T-helper 2 cell (primary cell): ENCODE measurements at places on chromosomes 7 and 10.

DNA sequence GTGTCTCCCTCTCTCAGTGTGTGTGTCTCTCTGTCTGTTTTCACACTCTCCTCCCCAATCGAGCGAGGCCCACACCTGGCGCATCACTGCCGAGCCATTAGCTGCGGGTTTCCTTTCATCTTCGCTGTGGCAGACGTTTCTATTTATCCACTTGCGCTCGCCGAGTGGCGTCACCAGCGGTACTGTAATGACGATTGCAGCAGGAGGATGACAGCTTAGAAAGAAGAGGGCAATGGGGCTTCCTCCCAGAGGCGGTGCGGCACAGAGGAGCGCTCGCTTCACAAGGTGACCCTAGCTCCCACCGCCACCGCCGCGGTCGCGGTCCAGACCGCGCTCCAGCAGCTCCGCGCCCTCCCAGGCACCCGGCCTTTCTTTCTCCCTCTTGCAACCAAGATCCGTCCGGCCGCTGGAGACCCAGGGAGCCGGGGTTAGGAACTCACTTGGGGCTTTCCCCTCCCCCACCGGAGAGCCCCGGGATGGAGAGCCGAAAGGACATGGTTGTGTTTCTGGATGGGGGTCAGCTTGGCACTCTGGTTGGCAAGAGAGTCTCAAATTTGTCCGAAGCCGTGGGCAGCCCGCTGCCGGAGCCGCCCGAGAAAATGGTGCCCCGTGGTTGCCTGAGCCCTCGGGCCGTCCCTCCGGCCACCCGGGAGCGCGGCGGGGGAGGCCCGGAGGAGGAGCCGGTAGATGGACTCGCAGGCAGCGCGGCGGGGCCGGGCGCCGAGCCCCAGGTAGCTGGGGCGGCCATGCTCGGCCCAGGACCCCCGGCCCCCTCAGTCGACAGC is at the start of gene EVX1:
Gene EVX1 (plus strand): TSS at position 248 of the 785 bp plus-strand sequence. CDS start 229 bp downstream, at position 477.
- DNase-seq = peak; percentile 10

DNA sequence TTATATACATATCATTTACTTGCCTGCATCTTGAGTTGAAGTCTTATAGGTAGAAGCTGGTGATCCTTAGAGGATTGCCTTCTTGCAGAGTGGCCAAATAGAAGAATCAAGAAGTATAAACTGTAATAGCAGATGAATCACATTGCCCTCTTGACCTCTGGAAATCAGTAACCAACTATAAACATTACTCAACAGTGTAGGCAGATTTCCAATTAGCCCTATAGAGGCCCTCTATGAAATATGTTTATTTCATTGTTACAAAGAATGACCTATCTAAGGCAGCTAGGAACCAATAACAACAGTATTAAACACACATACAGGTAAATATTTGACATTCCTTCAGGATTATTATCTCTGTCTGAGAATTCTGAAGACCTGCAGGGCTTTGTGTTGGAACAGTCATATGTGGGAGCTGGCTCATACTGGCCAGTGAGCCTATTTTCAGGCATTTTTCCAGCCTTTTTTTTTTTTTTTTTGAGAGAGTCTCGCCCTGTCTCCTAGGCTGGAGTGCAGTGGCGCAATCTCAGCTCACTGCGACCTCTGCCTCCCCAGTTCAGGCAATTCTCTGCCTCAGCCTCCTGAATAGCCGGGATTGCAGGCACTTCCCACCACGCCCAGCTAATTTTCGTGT is 7.2 kb upstream of the SRI start:
- no peak for DNase-seq

GRCh38 chr7:96174812-96175211 is 147.1 kb downstream of the SLC25A13 start:
- DNase-seq = no peak

DNA sequence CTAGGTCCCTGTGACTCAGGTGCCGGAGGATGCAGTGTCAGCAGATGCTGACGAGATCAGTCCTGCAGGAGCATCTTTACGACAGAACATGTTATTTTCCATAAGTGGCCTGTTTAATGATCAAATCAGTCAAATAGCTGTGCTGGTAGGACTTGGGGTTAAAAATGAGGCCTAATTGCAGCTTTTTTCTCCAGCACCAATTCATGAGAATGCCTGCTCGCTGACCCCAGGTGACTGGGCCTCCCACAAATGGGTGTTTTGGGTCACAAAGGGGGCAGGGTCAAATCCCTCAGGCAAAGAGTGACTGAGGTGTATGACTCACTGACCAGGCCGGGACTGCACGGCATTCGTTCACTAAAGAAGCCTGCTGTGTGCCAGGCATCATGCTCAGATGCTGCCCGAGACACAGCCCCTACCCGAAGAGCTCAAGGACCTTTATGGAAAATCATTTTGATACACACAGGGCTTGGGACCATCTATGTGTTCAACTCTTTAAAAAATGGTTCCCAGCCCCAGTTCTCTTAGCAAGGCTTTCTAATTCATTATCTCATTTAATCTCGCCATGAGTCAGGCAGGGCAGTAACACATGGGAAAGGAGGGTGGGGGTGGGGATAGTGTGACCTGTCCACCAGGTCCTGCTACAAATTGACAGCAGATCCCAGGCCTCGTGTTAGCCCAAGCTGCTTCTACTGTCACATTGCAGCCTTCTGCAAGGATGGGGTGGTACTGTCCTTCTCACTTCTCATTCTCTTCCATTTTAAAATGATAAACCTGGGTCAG is 21.1 kb downstream of the ZNF775 start:
- no peak for DNase-seq

- no peak for DNase-seq
These were observed 15.0 kb downstream of the CLRN3 start for GRCh38 chr10:127877699-127878098.

- DNase-seq = no peak
These were observed 3.5 kb downstream of the AIMP2 start for GRCh38 chr7:6012355-6013104.

DNA sequence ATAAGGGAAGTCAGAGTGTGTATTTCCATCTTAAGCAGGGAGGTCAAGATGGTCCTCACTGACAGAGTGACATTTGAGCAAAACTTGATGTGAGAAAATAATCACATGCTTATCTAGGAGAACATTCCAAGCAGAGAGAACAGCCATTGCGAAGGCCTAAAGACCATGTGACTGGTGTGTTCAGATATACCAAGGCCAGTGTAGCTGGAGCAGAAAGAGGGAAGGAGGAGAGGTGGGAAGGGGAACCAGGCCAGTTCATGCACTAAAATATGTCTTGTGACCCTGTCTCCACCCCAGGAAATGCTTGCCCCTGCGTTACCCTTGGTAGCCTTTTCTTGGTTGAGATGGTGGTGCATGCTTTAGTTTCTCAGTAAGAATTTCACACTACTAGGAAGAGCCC is 77.4 kb downstream of the CACNB2 start:
- no peak for DNase-seq

- DNase-seq = no peak
These were observed 723.5 kb downstream of the GRM8 start for GRCh38 chr7:126529254-126529653.

DNA sequence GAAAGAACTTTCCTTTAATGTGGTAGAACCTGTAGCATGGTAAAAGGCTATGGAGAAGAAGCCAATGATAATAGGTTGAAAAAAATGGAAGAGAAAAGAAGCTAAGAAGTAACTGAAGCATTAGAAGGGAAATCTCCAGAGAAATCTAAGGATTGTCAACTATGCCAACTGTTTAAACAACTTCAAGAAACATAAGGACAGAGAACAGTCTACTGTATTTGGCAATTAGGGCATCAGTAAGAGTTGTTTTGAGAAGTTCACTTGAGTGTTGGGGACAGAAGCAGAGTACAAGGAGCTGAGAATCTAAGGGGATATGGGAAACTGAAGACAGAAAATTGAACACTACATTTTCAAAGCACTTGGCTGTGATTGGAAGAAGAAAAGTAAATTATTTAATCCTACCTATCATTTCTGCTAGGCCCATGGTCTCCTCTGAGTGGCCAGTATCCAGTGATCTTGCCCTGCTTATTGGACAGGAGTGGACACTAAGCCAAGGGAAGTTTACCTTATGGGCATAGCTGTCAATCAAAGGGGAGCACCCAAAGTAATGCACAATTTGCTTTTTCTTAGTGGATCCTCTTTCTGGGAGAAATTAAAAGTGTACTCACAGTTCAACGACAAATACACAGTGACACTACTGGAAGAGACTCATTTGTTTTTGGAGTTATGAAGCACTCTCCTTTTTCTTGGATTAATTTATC is 56.4 kb upstream of the CCDC71L start:
- DNase-seq = no peak

- DNase-seq = no peak
These were observed 450.3 kb downstream of the INHBA start for GRCh38 chr7:41252551-41252950.

GRCh38 chr7:86667732-86668131 is 24.0 kb downstream of the GRM3 start:
- no peak for DNase-seq

GRCh38 chr7:21922605-21923004 is 23.1 kb downstream of the CDCA7L start:
- DNase-seq = no peak

DNA sequence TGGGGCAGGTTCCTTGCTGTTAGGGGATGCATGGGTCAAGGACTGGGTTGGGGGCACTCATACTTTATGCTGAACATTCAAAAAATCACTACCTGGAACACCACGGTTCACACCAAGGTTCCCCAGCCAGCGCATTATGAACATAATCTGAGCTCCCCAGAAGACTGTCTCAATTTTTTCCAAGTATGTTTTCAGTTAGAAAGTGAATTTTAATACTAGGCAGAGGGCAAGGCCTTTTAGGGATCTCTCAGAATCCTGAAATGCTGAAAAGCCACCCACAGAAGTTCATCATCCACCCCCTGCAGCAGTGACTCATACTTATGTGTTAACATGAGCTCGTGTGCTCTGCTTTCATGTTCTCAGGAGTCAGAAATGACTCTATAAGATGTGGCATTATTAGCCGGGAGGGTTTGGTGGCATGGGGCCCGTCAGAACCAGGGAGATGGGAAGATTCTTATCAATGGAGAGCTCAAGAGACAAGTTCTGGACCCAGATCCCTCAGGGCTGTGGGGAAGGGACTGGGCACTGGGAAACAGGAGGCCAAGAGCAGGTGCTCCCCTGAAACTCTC is 185.2 kb upstream of the ITGB1 start:
- no peak for DNase-seq

- no peak for DNase-seq
These were observed 5.5 kb upstream of the IKZF1 start for GRCh38 chr7:50298811-50299562.

GRCh38 chr7:6516387-6516983 is 34.8 kb downstream of the GRID2IP start:
- no peak for DNase-seq

GRCh38 chr10:48431871-48432270 is 125.4 kb downstream of the MAPK8 start:
- no peak for DNase-seq

- no peak for DNase-seq
These were observed 799 bp downstream of the KCNK18 start for GRCh38 chr10:117198088-117198487.

DNA sequence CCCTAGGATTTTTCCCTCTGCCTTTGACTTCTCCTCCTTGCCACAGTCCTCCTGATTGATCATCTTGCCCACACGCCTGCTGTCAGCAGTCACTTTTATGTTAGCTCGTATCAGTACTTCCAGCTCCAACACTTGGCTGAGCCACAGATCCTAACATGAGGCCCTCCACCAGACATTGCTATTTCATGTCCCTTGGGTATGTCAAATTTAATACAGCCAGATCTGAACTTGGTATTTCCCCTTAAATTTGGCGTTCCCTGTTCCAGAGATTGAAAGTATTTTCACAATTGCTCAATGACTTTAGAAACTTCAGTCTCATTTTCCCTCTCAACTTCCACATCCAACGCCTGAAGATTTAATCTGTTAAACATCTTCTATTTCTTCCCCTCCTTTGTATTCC is 140.4 kb downstream of the RNLS start:
- DNase-seq = no peak

- DNase-seq = no peak
These were observed 100.1 kb upstream of the STK17A start for GRCh38 chr7:43482679-43483252.

- no peak for DNase-seq
These were observed 118.0 kb downstream of the BUB3 start for GRCh38 chr10:123272171-123272570.

- no peak for DNase-seq
These were observed 444.8 kb downstream of the GATA3 start for GRCh38 chr10:8499312-8499711.

DNA sequence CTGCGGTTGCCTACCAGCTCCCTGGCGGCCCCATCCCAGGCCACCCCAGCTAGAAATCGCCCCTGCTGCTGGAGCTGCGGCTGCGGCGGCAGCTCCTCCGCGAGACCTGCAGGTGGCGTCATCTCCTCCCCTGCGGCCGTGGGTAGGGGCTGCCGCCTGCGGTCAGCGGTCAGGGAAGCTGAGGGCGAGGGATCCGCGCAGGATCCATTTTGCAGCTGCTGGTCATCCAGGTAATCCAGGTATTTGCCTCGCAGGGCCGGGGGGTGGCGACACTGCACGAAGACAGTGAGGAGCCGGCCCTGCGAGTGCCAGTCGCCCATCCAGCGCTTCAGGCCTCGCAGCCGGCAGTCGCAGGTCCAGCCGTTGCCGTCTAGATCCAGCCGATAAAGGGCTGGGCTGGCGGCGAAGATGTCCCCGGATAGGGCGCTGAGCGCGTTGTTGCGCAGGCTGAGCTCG is 1.5 kb downstream of the TRIL start:
- DNase-seq = no peak

GRCh38 chr7:124647630-124648306 is 117.8 kb downstream of the GPR37 start:
- no peak for DNase-seq

- DNase-seq = no peak
These were observed 39.7 kb downstream of the CACNB2 start for GRCh38 chr10:18179891-18180290.

DNA sequence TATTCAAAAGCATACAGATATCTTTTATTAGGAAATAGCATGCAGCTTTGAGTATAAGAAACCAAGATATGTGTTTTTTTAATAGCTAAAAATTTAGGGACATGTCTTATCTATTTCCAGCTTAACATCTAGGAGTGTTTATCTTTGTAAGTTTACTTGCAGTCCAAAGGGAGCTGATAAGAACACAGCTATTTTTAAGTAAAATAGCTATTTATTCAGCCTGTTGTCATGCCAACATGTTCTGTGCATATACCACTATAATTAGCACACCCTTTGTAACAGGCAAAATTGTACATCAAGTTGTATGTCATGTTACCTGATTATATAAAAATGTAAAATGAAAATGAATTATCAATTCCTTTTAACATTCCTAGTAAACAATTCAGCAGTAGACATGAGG is 29.6 kb downstream of the FAM133B start:
- no peak for DNase-seq

DNA sequence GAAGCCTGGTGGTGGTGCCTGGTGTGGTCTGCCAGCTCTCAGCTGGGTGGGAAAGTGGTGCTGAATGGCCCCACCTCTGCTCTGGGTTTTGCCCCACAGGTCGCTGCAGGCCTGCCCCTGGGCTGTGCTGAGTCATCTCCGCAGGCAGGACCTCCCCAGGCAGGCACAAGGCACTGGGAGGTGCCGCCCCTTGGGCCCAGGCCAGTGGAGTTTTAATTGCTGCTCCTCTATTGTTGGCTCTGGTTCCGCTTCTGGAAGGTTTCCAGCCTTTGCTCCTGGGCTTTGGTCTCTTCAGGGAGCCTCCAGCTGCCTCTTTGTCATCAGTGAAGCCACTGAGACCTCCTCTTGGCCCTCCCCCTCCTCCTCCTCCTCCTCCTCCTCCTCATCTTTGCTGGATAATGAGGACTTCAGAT is 180.3 kb upstream of the GRB10 start:
- no peak for DNase-seq

GRCh38 chr10:59745163-59745650 is 8.0 kb downstream of the MRLN start:
- DNase-seq = no peak
